ENCODE measurements at places on chromosomes 4 and X.
A peak's percentile ranks its signal among the peaks of the same experiment; 100 is the strongest.

- DNase-seq = no peak
These were observed 160.2 kb downstream of the MAGEB5 start for GRCh38 chrX:26376037-26376708.

GRCh38 chr4:38815885-38816782, 11.5 kb upstream of the TLR1 start:
- peak; percentile 26 for DNase-seq

GRCh38 chr4:20592663-20593062, 107.6 kb upstream of the PACRGL start:
- DNase-seq = peak; percentile 8

- DNase-seq = no peak
These were observed 17.2 kb downstream of the RXFP1 start for GRCh38 chr4:158538911-158539310.

DNA sequence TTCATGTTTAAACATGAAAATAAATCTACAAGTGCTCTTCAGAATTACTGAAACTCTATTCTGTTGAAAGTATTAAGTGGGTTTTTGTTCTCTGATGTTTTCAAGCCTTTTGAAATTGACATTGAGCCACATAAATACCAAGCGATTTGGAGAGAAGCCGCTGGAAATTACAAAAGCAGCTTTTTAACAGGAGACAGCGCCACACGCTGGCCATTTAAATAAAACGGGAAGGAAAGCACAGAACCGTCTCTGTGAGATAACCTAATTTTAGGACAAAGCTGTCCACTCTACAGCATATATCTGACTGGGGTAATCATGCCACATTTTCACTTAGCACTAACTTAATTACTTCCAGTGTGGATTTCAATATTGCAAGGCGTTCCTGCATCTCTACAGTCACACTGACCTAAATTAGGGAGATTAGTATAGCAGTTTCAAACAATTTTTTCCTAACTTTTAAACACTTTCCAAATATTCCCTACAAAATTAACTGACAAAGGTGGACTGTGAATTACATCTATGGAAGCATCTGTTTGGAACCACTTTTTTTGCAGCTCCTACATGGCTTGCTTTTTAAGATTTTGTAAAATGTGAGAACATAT, 6.8 kb upstream of the ANOS1 start:
- peak; percentile 15 for DNase-seq

DNA sequence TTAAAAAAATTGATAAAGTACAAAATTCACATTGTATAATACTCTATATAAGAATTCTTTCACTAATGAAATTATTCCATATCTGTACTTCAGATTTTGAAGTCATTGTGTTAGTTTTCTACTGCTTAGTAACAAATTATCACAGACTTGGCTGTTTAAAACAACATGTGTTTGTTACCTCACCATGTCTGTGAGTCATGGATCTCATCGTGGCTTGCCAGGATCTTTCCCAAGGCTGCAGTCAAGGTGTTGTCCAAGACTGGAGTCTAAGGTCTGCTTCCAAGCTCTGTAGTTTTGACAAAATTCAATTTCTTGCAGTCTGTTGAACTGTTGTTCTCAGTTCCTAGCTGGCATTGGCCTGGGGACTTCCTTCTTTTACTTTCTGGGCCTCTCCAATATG, 1286.9 kb downstream of the ADGRL3 start:
- no peak for DNase-seq

Data from small intestine (tissue), 16 donors.